ENCODE measurements at places on chromosomes 7 and 10. TPM values are rescaled to one million over a fixed set of nuclear protein-coding genes. Genes with fewer than 3 reads are reported as not detected.
A peak's percentile ranks its signal among the peaks of the same experiment; 100 is the strongest.

DNA sequence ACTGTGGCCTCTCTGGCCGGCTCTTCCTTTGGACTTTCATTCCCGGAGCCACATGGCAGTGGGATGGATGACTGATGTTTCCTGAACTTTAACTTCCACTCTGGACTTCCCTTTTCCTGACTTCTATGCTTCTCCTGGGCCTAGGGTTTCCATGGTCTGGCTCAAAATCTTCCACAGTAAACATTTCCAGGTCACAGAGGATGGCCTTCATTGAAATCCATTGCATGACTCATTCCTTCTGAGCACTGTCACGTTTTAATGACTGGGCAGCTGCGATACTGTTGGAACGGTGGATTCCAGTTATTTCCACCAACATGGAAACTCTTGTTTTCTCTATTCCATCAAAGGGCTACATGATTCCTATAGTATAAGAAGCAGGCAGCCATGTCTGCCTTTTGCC, 24.4 kb upstream of the ZNF273 start:
- H3K27ac ChIP-seq = no peak overlapping the region
- H3K27me3 ChIP-seq = no peaks in the 10 kb centered on the region
- no peak overlapping the region for H3K4me3 ChIP-seq
- no peaks in the 10 kb centered on the region for H3K4me1 ChIP-seq

DNA sequence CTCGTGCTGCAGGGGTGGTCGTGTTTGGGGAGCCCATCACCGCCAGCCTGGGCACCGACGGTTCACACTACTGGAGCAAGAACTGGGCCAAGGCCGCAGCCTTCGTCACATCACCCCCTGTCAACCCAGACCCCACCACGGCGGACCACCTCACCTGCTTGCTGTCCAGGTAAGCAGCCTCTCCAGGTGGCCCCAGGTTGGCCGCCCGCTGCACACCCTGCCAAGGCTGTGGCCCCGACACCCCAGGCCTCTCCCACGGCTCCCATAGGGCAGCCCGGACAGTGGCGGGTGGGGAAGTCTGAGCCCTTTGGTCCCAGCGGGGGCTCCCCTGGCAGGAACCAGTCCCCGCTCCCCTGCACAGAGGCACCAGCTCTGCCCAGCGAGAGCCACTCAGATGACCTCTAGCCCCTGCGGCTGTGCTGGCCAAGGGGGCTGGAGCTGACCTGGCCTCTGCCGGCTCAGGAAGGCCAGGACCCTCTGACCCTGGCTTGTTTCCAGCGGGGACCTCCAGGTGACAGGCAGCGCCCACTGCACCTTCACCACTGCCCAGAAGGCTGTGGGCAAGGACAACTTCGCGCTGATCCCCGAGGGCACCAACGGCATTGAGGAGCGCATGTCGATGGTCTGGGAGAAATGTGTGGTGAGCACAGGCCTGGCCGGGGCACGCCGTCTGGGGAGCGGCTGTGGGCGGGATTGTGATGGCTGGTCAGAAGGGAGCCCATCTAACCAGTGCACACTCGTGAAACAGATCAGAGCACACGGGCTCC, 13.8 kb downstream of the DPYSL4 start:
- no peaks in the 10 kb centered on the region for H3K27me3 ChIP-seq
- H3K4me3 ChIP-seq = no peak overlapping the region
- H3K4me1 ChIP-seq = no peaks in the 10 kb centered on the region

GRCh38 chr10:100621360-100622205, 85.8 kb downstream of the HIF1AN start:
- no peaks in the 10 kb centered on the region for H3K4me1 ChIP-seq
- no peaks in the 10 kb centered on the region for H3K36me3 ChIP-seq
- no peak overlapping the region for H3K4me3 ChIP-seq
- no peak for DNase-seq
- H3K27ac ChIP-seq = no peak overlapping the region

DNA sequence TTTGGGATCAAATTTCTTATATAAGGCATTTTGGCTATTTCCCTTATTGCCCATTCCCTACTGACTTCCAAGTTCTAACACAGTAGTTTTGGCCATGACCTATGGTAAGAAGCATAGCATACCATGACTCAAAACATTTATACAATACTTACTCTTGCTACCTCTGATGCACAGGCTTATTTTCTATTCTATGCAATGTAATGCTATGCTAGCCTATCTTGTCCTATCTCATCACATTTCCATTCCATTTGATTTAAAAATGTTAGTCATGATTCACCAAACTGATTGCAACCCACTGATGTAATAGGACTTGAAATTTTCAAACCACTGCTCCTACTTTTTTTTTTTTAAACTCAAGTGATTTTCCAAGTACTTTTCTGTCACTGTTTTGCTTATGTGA, 658.5 kb downstream of the TYW1 start:
- H3K27ac ChIP-seq = no peak overlapping the region
- no peaks in the 10 kb centered on the region for H3K4me1 ChIP-seq
- H3K36me3 ChIP-seq = no peaks in the 10 kb centered on the region
- no peak for DNase-seq

DNA sequence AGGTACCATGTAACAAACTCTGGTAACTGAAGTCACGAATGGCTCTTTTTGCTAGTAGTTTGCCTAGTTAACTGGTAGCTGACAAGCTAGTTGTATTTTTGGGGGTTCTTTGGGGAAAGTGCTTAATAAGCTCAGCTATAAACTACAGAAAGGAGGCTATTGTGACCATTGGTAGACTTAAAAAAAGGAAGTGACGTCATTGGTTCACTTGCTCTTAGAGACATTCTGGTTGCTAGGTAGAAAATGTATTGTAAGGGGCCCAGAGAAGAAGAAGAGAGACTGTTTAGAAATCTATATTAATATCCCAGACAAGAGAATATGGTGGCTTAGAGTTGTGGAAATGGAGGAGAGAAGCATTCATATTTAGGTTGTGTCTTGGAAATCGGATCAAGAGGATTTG, 103.0 kb downstream of the NXPH1 start:
- H3K4me1 ChIP-seq = no peaks in the 10 kb centered on the region
- H3K27ac ChIP-seq = no peak overlapping the region
- H3K4me3 ChIP-seq = no peak overlapping the region
- no peaks in the 10 kb centered on the region for H3K27me3 ChIP-seq

- no peaks in the 10 kb centered on the region for H3K4me1 ChIP-seq
- no peaks in the 10 kb centered on the region for H3K27me3 ChIP-seq
- no peak overlapping the region for H3K27ac ChIP-seq
- no peak overlapping the region for H3K4me3 ChIP-seq
Observed at GRCh38 chr7:25546306-25546705, 318.0 kb upstream of the NPVF start.

DNA sequence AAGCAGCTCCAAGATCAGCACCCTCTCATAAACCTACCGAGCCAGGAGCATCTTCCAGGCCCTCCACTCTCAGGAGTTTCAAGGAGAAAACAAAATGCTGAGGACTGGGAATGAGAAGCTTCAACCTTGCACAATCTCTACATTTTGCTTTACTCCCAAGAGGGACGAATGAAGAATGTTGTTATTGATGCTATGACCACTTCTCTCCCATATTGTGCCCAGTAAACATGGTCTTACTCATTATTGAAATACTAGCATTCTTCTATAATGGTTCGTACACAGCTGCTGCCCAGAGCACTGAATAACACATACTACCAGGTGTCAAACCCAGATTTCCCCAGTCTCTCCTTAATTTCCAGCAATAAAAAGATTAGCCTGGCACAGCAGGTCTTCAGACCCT, 63.4 kb upstream of the BET1 start:
- H3K4me3 ChIP-seq = no peak overlapping the region
- DNase-seq = no peak
- no peaks in the 10 kb centered on the region for H3K27me3 ChIP-seq
- no peaks in the 10 kb centered on the region for H3K4me1 ChIP-seq
- no peak overlapping the region for H3K27ac ChIP-seq

- DNase-seq = no peak
- H3K27ac ChIP-seq = no peak overlapping the region
- no peaks in the 10 kb centered on the region for H3K27me3 ChIP-seq
- H3K36me3 ChIP-seq = no peaks in the 10 kb centered on the region
- H3K4me3 ChIP-seq = no peak overlapping the region
Observed at GRCh38 chr7:133433165-133433812, 180.4 kb downstream of the EXOC4 start.

GRCh38 chr10:131404886-131405285, 93.4 kb upstream of the TCERG1L start:
- H3K4me3 ChIP-seq = no peak overlapping the region
- no peaks in the 10 kb centered on the region for H3K4me1 ChIP-seq
- no peak for DNase-seq
- H3K36me3 ChIP-seq = no peaks in the 10 kb centered on the region

GRCh38 chr10:95660283-95660682, 3.8 kb upstream of the ALDH18A1 start:
- H3K4me3 ChIP-seq = no peak overlapping the region
- H3K27ac ChIP-seq = no peak overlapping the region
- no peak for DNase-seq
- H3K4me1 ChIP-seq = no peaks in the 10 kb centered on the region
- no peaks in the 10 kb centered on the region for H3K27me3 ChIP-seq
- no peaks in the 10 kb centered on the region for H3K36me3 ChIP-seq

DNA sequence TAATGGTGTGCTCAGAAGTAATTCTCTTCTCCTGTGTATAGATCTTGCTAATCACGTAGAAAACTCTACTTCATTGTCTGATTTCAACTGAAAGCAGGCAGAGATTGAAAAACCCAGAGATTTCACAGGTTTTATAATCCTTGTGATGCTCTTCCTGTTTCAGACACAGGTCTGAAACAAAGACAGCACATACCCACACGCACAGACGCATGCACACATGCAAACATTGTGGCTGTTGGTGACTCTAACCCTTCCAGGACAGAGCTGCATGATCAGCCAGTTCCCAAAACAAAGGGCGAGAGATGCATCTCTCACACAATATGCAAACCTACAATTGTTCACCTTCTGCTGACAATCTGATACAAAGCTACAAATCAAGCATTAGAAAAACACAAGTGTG, 11.1 kb upstream of the TFEC start:
- DNase-seq = no peak
- H3K4me1 ChIP-seq = no peaks in the 10 kb centered on the region
- no peaks in the 10 kb centered on the region for H3K36me3 ChIP-seq
- no peak overlapping the region for H3K4me3 ChIP-seq
- H3K27ac ChIP-seq = no peak overlapping the region

DNA sequence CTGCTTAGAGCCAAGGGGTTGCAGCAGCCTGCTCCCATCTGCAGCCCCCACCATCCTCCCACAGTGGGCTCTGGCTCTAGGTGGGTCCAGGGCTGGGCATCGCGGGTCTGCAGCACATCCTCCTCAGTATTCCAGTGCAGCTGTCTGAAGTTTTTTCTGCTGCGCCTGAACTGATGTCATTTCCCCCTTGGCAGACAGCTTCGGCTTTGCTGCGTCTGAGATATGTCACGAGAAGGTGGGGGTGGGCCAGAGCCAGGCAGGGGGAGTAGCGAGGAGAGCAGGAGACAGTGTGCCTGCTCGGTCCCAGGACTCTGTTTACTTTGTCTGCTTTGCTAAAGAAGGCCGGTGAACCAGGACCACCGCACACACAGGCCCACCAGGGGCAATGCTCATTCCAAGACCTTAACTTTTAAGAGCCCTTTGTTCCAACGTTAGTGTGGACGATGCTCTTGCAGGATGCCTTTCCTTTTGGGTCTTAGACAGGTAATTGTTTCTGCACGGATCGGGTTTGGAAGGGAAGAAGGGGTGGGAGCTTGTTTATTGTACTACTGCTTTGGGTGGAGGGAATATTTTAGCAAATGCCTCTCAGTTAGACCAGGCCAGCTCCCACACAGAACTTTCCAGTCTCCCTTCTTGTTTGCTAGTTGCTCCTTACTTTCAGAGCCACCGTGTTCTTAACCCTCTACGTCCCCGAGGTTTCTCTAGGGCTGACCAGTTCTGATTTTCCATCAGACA, 32.4 kb downstream of the WBP1L start:
- H3K4me1 ChIP-seq = peaks cover 28% of the 10 kb centered on the region
- peak overlapping the region; percentile 92 for H3K27ac ChIP-seq
- H3K4me3 ChIP-seq = peak overlapping the region; percentile 63
- no peaks in the 10 kb centered on the region for H3K27me3 ChIP-seq
- H3K36me3 ChIP-seq = no peaks in the 10 kb centered on the region

DNA sequence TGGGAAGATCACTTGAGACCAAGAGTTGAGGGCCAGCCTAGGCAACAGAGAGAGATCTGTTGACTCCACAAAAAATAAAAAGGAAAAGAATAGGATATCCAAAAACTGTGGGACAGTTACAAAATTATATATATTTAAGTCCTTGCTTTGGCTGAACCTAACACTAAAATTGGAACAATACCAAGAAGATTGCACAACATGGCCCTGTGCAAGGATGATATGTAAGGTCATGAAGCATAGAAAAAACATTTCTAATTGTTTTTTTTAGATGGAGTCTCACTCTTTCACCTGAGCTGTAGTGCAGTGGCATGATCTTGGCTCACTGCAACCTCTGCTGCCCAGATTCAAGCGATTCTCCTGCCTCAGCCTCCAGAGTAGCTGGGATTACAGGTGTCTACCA, 139.0 kb downstream of the TPST1 start:
- no peaks in the 10 kb centered on the region for H3K27me3 ChIP-seq
- no peaks in the 10 kb centered on the region for H3K36me3 ChIP-seq
- peaks cover 8% of the 10 kb centered on the region for H3K4me1 ChIP-seq
- no peak overlapping the region for H3K27ac ChIP-seq
- H3K4me3 ChIP-seq = no peak overlapping the region

- H3K36me3 ChIP-seq = no peaks in the 10 kb centered on the region
- no peaks in the 10 kb centered on the region for H3K27me3 ChIP-seq
- no peaks in the 10 kb centered on the region for H3K4me1 ChIP-seq
- no peak overlapping the region for H3K4me3 ChIP-seq
Observed at GRCh38 chr10:125233726-125234125, 73.4 kb upstream of the CTBP2 start.

DNA sequence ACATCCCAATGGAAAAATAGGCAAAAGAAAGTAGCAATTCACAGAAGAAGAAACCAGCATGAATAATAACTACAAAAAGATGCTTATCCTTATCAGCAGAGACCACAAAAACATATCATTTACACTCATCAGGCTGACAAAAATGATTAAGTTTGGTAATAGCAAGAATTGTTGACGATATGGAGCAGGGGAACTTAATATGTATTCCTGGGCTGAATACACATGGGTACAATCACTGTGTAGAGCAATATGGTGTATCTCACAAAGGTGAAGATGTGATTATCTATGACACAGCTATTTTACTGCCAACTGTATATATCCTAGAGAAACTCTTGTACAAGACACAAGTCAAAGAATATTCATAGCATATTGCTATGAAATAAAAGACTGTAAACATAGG, 141.8 kb upstream of the NOBOX start:
- H3K4me3 ChIP-seq = no peak overlapping the region
- no peak overlapping the region for H3K27ac ChIP-seq
- no peak for DNase-seq

Gene C10orf95
- not detected for total RNA-seq

Gene IFRD1
- 35.1 TPM for total RNA-seq

Gene ZYX
- 320 TPM for total RNA-seq

Gene CFAP43
- 0.96 TPM for total RNA-seq

Gene NUPR2
- not detected for total RNA-seq

Gene GDF2
- total RNA-seq = 0.21 TPM

Gene JAZF1
- 37.7 TPM for total RNA-seq

Gene ANKRD1
- total RNA-seq = 8.1 TPM

Gene GJD4
- not detected for total RNA-seq

Gene PPP1R9A
- total RNA-seq = 0.85 TPM

Gene CYP2C19
- total RNA-seq = not detected

Gene CALHM3
- total RNA-seq = not detected

Measured in ascending aorta (tissue), 2 donors.